ENCODE measurements at places on chromosomes 3 and 15.

DNA sequence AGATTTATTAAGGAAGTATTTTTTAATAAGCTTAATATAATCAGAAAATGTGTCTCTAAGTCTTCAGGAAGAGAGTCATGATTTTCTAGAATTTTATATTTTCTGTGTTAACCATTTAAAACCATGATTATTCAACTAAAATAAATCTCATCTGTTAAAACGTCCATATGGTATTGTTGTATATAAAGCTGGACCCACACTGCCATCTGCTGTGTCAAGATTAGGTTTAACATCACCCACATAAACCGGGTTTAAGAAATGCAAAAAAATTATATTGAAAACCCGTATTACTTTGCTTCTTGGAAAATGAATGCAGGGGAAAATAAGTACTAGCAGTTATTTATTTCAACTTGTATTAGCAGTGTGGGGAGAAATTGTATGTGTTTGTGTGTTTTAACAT is 9.5 kb upstream of the CCDC66 start:
- no peak for DNase-seq

DNA sequence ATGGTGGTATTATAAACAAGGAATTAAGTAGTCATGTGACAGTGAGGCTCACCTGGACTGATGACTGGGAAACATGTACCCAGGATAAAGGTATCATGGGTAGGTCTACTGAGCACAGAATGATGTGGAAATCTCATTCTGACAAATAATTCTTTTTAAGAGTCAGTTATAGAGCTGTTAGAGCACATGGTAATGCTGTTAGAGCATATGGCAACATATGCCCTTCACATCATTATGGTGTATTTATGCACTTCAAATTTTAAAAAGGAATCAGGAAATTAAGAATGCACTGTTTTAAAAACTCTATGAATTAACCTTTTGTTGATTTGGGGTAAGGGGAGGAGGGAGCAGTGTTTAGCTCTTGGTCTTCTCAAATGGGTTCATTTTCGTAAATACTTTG is 1.7 kb downstream of the SLC6A20 start:
- no peak for DNase-seq

GRCh38 chr15:79643393-79643792 is 211.3 kb downstream of the MINAR1 start:
- no peak for DNase-seq

GRCh38 chr3:164458986-164459385 is 619.3 kb downstream of the SI start:
- DNase-seq: no peak

GRCh38 chr3:151306168-151306810 is 10.3 kb downstream of the GPR87 start:
- no peak for DNase-seq

GRCh38 chr15:93164409-93164808 is 75.4 kb upstream of the RGMA start:
- peak; percentile 5 for DNase-seq

DNA sequence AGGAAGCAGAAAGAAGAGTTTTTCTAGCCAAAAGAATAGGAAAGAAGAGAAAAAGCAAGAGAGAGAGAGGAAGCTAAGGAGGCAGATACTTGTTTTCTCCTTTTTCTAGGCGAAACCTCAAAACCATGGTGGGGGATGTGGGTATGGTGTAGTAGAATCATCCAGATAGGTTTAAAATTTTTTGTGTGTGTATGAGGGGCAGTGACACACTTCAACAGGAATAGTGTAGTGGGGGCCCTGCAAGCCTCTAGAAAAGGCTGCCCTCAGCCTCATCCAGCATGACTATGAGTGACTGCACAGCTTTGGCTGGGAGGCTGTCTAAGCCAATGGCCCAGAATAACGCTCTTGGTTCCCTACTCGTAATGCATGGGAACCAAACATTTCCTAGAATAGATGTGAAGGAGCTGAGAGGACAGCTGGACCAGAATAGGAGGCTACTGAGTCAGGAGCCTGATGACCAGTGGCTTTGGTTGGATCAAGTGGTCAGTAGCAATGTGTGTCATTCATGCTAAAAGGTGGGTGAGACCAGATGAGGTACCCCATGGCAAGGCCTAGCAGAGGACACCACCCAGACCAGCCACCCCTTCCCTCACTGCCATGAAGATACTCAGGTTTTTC is 24.4 kb downstream of the MOBP start:
- no peak for DNase-seq

- no peak for DNase-seq
Observed at GRCh38 chr3:120567370-120568201, 28.6 kb upstream of the NDUFB4 start.

GRCh38 chr3:88003115-88003755 is 55.6 kb downstream of the CGGBP1 start:
- DNase-seq: no peak

- no peak for DNase-seq
Observed at GRCh38 chr3:169122416-169122815, 541.1 kb downstream of the MECOM start.

GRCh38 chr15:68334661-68335124 is 57.1 kb downstream of the FEM1B start:
- no peak for DNase-seq

DNA sequence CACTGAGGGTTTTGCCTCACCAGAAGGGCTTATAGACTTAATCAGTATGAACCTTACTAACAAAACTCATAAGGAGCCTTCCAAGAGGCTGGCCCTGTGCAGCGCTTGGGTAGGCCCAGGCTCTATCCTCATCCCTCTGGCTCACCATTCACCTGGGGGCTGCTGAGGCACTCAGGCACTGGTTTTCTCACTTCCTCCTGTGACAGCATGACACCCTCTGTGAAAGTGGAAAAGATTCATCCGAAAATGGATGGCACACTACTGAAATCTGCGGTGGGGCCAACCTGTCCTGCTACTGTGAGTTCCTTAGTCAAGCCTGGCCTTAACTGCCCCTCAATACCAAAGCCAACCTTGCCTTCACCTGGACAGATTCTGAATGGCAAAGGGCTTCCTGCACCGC is 41.3 kb downstream of the PSMD6 start:
- no peak for DNase-seq

DNA sequence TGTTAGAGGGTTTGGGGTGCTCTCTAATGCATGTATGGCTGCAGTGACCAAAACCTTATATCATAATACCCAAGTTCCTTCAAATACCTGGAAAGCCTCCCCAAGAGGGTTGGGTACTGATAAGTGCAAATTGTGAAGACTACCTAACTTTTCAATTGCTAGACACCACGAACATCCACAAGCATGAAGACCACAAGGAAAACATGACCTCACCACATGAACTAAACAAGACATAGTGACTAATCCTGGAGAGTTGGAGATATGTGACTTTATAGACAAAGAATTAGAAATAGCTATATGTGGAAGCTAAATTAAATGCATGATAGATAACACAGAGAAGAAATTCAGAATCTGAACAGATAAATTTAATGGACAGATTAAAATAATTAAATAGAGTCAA is 23.9 kb upstream of the AADACL2 start:
- DNase-seq: no peak

DNA sequence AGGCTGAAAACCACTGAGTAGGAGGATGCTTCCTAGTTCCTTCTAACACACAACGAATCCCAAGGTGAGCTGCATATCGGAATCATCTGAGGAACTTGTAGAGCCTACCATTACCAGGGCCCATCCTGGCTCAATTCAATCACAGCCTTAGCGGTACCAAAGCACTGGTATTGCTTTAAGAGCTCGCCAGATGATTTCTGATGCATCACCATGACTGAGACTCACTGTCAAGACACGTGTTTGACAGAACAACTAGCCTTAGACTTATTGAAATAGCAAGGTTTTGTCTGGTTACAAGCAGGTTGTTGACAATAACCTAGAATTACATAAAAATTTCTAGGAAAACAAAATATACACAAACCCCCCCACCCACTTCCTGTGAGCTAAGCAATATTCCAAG is 68.5 kb downstream of the CBLB start:
- no peak for DNase-seq

GRCh38 chr15:41879321-41879845 is 14.5 kb downstream of the SPTBN5 start:
- no peak for DNase-seq

DNA sequence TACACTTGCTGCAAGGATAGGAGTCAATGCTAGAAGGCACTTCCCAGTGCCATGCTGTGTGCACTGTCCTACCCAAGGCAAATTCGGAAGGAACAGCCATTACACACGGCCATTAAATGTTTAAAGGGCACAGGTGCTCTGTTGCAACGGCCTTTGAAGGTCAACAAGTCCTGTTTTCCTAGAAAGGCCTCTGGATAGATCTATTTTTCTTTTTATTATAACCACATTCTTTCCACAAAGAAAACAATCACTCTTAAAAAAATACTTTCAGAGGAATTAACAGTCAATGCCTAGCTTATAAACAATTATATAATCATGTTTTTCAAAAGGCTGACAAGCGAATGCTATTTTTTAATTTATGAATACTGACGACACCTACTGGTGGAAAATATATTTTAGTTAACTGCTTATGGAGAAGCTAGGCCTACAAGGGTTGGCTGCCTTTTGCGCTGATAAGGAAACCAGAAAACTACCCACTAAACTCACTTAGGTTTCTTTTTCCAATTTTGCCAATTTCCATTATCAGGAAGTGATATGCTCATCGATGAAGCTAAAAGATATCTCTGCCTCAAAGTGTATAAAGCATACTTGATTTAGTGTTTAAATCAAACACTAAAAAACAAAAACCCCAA is 2.4 kb downstream of the ARHGEF3 start:
- DNase-seq: no peak

- no peak for DNase-seq
Observed at GRCh38 chr3:134799393-134799792, 4.3 kb downstream of the EPHB1 start.

DNA sequence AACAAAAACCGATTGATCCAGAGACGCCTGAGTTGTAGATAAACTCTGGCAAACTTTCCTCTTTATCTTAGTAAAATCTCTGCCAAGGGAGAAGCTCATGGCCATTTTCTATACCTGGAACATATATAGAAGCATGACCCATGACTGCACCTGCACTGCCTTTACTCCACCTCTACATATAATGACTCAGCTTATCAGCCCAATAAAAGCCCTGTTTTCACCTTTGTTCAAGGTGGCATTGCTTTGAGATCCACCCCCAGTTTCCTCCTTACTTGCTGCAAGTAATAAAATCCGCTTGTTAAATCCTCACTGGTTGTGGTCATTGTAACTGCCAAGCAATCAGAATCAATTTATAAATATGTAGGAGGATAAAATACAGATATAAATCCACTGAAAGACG is 1280.4 kb downstream of the NSUN3 start:
- no peak for DNase-seq

DNA sequence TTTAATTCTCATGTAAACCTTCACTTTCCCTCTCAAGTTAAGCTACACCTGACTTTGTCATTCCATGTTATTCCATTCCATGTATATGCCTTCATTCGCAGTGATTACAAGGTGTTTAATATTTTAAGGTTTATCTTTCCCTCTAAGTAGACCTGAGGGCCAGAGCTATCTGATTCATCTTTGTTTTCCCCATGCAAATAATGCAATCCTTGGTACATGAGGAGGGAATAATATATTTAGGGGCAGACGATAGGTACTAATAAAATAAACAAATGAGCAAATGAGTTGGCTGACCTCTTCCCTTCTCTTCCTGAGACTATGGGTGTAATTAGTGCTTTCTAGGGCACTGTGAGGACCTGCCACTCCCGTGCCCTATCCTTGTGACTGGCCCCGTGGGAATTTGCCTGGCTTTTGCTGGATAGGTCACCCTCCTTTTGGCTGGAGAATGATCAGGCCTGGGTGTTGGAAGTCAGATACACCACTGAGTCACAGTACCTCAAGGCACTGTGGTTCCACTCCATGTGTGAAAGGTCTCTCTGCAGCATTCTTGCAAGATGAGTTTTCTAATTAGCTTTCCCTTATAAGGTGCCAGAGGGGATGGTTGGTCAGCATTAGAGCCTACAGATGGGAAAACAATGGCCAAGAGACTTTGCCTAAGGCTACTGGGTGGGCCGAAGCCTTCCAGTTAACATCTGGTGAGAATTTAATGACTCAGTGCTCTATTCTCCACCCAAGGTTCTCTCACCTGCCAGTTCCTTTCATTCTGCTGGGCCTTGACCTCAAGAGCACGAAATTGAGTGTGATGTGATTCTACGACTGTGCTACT is 183.2 kb downstream of the P3H2 start:
- DNase-seq: no peak

GRCh38 chr3:171932153-171932611 is 89.0 kb downstream of the TMEM212 start:
- DNase-seq: no peak

DNA sequence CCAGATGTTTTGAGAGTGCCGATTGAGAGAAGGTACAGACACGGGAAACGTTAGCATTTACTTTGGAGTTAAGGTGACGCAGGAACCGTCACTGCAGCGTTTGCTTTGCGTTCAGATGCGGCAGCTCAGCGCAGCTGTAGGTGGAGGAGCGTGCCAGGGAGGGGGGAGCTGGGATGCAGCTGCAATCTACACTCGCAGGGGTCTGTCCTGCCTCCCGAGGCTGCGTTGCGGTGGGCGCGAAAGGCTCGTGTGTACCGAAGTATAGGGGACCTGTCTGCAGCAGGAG is 425 bp upstream of the FYTTD1 start:
- DNase-seq: no peak

DNA sequence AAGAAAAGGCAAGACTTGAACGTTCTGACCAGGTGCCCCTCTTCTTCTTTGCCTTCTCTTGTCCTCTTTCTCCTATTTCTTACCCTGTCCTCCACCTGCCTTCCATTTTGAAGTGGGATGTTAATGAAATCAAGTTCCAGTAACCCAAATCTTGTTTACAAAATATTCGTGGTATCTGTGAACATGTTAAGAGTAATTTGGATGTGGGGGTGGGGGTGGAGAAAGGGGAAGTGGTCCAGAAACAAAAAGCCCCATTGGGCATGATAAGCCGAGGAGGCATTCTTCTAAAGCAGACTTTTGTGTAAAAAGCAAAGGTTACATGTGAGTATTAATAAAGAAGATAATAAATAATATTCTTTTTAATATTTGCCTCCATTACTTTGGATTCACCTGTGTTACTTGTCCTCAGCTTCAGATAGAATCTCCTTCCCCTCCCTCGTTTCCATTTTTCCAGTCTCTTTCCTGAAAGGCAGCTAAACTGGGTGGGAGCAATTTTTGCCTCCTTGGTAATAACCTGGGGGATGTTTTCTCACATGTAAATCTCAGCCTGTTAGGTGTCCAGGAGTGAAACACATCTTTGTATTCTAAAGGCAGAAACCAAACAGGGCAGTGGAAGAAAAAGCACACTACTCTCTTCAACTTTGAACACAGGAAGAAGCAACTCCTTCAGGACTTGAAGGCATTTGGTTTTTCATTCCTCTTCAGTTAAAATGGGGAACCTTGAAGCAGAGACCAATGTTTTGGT is 3.2 kb downstream of the CHST2 start:
- no peak for DNase-seq

DNA sequence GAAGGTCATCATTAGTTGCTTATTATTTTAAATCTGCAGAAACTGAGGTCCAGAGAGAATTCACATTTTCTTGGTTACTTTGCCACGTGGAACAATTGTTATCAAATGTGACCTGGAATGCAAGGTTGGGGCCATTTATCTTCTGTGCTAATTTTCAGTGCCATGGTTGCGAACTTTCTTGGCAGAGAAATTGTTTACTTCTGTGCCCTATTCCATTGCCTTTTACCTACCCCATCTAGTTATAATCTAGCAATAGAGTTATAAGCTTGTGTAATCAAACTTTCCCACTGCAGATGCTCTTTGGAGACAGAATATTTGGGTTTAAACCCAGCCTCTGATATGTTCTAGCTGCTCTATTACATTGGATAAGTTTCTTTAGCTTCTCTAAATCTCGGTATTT is 242.9 kb downstream of the LPP start:
- no peak for DNase-seq

Data from stimulated activated CD8-positive, alpha-beta memory T cell treated with anti-CD3 and anti-CD28 coated beads, Interleukin-15, amount 100 ng/mL, for 48 hours (primary cell).